ENCODE measurements at places on chromosomes 13 and 19. TPM values are rescaled to one million over a fixed set of nuclear protein-coding genes. Genes with fewer than 3 reads are reported as not detected.

- DNase-seq, result no peak
These were observed 389.4 kb downstream of the RFC3 start for GRCh38 chr13:34207334-34207733.

DNA sequence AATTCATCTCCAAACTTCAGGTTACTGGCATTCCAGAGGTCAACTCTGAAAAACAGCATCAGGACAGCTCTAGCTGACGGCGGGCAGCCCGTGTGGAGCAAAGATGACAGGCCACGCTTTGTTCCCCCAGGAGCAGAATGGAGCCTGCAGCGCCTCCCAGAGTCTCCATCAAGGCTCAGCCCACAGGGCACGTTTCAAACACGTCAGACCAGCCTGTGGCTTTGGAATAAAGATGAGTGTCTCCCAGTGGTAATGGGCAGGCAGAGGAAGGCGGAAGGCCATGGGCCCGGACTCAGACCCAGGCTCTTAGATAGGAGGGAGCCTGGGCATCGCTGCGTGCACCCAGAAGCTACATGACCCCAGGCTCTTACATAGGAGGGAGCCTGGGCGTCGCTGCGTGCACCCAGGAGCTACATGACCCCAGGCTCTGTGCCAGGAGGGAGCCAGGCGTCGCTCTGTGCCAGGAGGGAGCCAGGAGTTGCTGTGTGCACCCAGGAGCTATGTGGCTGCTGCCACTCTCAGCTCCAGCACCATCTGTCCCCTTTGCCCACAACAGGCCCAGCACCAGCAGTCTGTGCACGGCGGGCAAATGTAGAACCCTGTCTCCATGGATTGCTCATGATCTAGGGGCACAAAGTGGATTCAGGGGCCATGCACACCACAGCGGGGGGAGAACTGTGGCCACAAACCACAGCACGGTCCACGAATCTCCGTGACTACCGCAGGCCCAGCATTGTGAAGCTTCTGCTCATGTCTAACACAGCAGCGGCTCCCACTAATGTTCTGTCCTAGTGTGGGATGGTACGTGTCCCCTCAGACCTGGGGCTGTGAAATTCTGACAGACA lies 47.8 kb upstream of the C13orf46 start:
- DNase-seq, result no peak

GRCh38 chr13:24664726-24665409 lies 15.3 kb upstream of the ATP12A start:
- no peak for DNase-seq

SPRY2 gene
- total RNA-seq, result 7.6 TPM

DNA sequence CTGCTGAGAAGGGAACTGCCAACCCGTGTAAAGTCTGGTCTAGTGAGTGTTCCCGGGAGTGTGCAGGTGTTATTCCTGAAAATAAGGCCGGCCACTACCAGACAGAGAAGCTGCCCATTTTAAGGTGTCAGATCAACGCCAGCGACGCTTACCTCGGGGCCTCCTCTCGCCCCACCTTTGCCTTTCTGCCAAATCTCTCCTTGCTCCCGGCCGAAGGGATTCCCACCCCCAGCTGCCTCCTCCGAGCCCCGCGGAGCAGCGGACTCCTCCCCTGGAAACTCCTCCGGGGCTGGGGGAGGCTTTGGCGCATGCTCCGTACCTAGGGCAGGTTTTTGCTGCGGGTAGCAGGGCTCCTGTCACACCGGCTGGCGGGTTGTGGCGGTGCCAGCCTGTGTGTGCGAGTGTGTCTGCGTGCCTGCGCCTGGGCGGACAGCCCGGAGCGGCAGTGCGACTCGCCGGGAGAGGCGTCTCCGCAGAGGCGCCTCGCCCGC lies at the start of gene HS6ST3:
HS6ST3 (plus strand) TSS at position 359 of the 491 bp plus-strand sequence.
- no peak for DNase-seq

- DNase-seq, result no peak
These were observed 45.1 kb downstream of the EPSTI1 start for GRCh38 chr13:42946927-42947326.

DNA sequence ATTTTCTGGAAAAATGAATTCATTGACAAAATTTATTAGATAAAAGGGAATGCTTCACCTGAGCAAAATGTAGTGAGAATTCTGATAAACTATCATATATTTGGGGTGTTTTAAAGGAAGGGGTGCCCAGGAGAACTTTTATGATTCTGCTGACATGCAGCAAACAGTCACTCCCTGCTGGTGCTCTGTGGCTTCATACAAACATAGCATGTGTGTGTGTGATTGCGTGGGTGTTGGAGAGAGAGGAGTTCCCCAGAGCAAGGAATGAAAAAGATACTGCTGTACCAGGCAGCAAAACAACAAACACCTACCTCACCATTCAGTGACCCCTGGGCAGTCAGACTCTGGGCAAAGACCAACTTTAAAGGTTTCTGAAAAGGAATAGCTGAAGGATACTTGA lies 546.7 kb downstream of the RFC3 start:
- no peak for DNase-seq

DNA sequence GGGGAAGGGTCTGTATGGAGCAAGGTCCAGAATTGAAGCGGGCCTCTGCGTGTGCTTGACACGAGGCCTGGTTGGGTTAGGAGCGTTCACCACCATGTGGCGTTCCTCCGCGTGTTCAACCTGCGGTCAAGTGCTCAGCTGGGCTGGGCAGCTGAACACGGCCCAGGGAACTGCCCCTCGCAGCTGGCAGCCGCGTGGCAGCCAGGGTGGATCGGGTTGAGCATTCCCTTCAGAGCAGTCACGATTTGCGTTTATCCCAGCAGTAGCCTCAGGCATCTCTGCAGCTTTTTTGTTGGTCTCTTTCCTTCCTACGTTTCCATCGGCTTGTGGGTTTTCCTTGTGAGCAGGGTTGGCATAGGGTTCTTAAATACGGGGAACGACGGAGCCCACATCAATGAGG lies 28.7 kb upstream of the F2RL3 start:
- no peak for DNase-seq

- no peak for DNase-seq
These were observed 7.3 kb downstream of the SIGLEC9 start for GRCh38 chr19:51131780-51132680.

DNA sequence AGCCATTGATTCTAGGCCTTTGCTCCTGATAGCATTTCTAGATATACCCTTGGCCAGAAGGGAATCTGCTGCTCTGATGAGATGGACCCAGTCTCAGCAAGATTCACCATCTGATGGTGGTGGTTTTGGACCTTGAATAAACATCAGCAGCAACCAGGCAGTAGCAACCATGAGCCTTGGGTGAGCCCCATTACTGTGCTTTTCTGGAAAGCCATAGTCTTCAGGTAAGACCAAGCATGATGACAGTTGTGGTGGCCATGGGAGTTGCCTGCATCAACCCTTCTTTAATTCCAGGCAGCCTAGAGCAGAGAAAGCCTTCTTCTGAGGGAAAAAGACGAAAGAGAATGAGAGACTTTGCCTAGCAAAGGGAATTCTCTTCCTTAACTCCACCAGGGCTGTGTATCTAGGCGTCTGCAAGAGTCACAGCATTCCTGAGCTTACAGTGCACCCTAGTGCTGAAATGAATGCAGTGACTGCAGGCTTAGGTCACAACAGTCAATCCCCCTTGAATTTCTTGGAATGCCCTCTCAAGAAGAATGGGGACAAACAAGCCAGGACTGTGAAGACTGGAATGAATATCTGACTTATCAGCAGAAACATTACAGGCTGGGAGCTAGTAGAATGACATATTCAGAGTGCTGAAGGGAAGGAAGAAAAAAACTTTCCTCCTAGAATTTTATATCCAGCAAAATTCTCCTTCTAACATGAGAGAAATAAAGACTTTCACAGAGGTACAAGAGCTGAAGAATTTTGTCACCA lies 942.4 kb upstream of the PCDH20 start:
- DNase-seq, result no peak

SPRYD7 gene
- 2.0 TPM for total RNA-seq

DNA sequence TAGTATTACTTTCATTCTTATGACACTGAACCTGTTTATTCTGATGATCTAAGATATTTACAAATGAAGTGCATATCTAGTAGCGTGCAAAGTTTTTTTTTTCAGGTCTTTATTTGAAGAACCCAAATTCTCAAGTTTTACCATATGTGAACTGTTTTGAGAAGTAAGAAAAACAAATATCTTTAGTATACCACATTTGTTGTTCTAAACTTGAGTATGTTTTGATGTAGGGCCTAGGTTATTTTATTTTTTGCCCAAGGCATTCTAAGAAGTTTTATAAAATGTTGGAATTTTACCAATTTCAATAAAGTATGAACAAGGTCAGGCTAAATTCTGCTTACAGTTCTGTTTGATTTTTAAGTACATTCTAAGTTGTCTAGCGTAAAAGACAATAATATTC lies 213.5 kb downstream of the PCCA start:
- no peak for DNase-seq

ZNF550 gene
- 11.8 TPM for total RNA-seq

STAP2 gene
- total RNA-seq, result 20.8 TPM

ASPDH gene
- 0.57 TPM for total RNA-seq

DNA sequence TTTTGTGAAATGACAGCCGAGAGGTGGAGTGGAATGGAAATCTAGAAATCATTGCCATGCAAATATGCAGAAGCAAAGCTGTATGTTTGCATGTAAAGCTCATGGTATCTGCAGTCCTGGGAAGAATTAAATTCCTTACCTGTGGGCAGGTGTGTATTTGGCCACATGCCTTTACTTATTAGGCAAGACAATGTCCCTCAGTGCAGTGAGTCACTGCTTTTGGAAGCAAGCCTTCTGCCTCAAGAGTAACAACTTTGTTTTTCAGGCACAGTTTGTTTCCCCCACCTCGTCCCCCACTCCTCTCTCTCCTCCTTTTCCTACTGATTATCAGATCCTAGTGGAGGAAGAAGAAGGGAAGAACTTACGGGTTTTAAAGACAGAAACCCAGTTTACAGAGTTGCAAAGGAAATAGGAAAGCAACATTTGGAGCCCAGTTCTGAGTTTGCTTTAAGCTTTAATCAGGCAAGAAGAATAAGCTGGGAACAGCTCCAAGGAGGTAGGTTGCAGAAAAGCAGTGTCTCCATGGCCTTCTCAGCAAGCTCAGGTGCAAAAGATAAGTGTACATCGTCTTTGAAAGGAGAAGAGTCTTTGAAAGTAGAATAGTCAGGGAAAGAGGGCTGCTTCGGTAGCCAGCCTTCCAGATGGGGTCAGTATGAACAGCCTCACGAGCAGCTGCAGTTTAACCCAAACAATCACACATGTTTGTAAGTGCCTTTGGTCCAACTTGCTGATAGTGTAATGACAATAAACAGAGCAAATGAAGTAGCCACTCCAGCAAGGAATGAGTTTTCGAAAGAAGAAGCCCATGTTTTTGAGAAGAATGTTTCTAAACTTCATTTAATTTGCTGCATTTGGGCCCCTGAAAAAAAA lies 190.1 kb downstream of the KLF5 start:
- DNase-seq, result no peak

DNA sequence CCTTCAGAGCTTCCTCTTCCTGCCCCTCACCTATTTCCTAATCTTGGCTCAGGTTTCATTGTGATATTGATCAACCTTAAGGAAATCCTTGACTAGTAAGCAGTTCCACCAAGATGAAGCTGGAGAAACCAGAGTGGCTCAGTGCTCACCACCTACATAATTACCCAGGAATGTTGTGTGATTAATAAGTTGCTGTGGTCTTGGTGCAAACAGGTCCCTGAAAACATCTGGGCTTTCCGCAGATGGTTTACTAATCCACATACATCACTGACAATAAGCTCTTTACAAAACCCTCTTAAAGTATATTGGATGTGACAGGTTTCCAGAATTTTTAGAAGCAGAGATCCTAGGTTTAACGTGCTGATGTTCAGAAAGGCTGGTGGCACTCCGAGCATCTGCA lies 8.6 kb upstream of the SERP2 start:
- DNase-seq, result no peak

BBC3 gene
- total RNA-seq, result 5.8 TPM

CYP2A7 gene
- total RNA-seq, result not detected

DNA sequence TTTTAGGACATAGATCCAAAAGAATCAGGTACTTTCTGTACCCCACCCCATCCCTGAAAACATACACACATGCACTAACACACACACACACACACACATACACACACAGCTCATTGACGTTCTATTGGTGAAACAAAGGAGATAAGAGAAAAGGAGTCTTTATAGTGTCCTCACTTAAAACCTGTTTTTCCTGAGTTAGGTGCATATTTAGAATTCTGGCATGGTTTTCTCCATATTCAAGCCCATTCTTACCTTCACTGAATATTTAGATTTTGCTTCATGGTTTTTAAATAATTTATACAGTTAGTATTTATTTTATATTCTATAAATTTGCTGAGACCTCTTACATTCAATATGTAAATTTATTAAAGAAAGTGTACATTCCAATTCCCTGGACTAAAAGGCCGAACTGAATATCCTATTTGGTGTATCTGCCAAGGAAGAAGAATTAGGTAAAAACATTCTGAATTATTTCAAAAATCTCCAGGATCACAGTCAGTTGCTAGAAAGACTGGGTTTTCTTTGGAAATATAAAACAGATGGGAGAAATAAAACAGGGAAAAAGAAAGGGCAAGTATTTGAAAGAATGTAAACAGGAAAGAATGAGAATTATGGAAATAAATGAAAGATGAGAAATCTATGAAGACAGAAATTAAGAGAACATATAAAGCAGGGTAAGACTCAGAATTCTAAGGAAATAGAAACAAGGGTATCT lies 556.2 kb downstream of the KCTD12 start:
- DNase-seq, result no peak

TMEM59L gene
- total RNA-seq, result not detected

DNA sequence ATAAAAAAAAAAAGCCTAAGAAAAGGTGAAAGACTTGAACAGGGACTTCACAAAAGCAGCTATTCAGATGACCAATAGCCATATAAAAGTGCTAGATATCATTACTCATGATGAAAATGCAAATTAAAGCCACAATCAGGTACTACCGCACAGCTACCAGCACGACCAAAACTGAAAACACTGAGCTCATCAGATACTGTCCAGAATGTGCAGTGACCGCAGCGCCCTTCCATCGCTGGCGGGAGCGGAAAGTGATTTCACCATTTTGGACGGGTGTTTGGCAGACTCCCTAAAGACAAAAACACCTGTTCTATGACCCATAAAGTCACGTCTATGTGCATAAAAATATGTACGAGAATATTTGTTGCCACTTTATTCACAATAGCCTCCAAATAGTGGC lies 60.7 kb downstream of the SLC6A16 start:
- DNase-seq, result no peak

CPAMD8 gene
- 12.3 TPM for total RNA-seq

DNA sequence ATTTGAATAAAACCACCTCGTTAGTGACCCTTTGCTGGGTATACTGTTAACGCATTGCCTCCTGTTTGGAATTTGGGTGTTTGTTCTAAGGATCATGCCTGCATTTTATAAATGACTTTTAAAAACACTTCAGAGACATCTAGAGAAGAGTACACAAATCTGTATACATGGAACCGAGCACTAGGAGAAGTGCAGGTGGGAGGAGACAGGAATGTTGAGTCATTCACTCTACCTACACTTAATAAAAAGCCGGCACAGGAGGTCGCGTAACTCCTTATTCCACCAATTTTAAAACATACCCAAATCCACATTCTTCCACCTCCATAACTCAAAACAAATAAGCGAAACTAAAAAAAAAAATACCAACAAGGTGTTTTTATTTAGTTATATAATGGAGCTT lies 48.6 kb downstream of the FGF9 start:
- no peak for DNase-seq

Data from thymus (tissue), 14 donors.